GOT3 (cell line): ENCODE measurements at places on chromosomes 7 and 10.

DNA sequence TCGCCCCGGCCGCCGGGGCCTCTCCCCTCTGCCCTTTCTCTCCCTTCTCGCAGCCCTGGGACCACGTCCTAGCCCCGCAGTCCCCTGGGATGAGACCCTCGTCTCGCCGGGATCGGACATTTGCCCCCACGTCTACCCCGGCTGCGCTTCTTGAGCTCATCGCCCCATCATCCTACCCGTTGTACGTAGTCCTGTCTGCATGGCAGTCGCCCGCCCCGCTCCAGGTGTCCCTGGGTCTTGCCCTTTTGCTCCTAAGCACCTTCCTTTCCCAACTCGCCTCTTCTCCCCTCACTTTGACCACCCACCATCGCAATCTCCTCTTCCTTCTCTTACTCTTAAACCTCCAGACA lies 582 bp downstream of the TPST1 start:
- DNase-seq, result no peak

- no peak for DNase-seq
Observed at GRCh38 chr7:80611779-80612178, 26.7 kb upstream of the CD36 start.

- DNase-seq, result no peak
Observed at GRCh38 chr7:44768628-44769371, 20.2 kb downstream of the ZMIZ2 start.

DNA sequence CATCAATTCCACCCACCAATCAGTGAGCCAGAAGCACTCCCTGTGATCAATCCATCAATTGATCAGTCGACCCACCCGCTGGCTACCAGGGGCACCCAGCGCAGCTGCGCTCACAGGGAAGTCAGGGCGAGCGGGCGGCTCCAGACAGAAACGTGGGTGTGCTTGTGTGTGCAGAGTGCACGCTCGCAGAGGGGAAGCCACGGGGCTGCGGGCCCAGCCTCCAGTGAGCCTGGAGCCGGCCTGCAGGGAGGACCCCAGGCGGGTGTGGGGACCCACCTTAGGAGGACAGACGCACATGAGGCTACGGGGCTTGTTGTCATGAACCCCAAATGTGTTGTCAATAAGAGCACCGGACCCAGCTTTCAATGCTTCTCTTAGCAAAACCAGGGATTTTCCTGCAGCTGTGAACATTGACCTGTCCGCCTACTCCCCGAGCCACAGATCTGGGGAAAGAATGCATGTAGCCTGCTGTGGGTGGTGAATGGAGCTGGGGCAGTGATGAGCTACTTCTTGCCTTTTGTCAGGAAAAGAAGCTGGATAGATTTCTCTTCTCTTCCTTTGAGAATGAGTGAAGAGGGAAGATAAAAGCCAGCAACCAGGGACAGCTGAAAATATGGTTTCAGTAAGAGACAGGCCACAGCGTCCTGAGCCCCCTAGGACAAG lies 497.8 kb downstream of the DNAJB6 start:
- no peak for DNase-seq

DNA sequence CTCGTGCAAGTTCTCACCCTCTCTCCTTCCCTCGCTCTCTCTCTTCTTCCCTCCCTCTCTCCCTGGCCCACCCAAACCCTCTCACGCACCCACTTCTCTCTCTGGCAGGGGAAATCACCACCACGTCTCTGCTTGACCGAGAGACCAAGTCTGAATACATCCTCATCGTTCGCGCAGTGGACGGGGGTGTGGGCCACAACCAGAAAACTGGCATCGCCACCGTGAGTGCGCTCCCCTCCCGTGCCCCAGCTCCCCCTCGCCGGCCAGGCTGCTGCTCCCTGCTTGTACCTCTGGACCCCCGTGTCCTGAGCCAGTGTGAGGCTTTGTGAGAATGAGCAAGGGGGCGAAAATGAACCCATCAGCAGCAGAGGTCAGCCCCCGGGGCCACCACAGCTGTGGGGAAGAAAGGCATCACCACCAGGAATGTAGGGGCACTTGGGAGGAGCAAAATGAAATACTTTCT lies 25.5 kb downstream of the C10orf105 start:
- DNase-seq, result no peak

- DNase-seq, result no peak
Observed at GRCh38 chr10:70851597-70852475, 36.1 kb downstream of the SGPL1 start.

GRCh38 chr10:97034301-97034700 lies 151.5 kb downstream of the SLIT1 start:
- no peak for DNase-seq

- DNase-seq, result no peak
Observed at GRCh38 chr7:23264916-23265458, 18.4 kb downstream of the GPNMB start.

DNA sequence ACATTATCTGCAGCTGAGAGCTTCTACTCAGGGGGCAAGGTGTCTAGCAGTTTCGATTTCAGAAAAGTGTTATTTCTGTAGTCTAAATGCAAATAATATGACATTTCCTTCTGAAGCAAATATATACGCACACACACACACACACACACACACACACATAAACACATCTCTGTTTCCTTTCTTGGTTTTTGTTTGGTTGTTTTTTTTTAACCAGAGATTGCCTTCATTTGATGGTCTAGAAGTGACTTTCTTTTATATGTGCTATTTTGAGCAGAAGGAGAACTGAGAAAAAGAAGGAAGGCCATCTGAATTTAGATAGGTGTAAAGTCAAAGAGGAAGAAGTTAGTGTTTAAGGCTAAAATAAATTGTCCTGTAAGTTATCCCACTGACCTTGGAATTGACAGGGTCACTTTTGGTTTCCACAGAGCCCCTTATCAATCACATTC lies 142.2 kb downstream of the TRIL start:
- DNase-seq, result no peak

GRCh38 chr10:59803714-59804113 lies 50.5 kb upstream of the MRLN start:
- no peak for DNase-seq

DNA sequence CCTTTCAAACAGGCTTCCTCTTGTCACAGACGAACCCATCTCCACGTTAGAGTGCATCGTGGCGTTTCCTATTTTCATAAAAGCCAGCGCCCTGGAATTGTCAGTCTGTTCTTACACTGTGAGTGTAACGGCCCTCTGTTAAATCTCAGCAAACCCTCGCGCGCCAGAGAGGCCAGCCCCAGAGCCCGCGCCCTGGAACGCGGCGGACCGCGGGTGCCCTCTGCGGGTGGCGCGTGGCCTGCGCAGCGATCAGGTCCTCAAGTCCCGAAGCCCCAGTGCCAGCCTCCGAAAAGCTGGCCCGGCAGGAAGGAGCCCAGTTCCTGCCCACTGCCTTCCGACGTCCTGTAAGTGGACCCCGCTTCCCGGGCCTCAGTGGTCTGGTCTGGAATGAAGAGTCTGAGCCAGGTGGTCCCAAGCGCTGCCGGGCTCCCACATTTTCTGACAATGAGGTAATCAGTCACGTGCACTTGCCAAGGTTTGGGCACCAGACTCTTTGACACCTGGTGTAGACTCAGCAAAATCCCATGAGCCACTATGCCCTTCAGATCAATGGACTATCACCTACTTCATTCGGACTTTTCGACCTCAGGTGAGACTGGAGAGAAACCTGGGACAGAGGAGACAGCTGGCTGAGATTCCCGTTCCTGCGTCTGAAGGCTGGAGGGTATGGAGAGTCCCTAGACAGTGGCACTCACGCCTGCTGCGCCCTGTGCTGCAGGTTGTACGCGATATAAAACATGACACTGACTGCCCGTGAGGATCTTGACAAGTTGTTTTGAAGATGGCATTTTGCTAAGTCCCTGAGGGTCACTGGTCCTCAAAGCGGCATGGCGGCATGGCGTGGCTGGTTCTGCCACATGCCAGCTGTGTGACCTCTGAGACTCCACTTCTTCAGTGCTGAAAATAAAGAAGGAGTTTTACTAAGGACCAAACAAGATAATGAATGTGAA lies 109.4 kb upstream of the LANCL2 start:
- peak; percentile 65 for DNase-seq

DNA sequence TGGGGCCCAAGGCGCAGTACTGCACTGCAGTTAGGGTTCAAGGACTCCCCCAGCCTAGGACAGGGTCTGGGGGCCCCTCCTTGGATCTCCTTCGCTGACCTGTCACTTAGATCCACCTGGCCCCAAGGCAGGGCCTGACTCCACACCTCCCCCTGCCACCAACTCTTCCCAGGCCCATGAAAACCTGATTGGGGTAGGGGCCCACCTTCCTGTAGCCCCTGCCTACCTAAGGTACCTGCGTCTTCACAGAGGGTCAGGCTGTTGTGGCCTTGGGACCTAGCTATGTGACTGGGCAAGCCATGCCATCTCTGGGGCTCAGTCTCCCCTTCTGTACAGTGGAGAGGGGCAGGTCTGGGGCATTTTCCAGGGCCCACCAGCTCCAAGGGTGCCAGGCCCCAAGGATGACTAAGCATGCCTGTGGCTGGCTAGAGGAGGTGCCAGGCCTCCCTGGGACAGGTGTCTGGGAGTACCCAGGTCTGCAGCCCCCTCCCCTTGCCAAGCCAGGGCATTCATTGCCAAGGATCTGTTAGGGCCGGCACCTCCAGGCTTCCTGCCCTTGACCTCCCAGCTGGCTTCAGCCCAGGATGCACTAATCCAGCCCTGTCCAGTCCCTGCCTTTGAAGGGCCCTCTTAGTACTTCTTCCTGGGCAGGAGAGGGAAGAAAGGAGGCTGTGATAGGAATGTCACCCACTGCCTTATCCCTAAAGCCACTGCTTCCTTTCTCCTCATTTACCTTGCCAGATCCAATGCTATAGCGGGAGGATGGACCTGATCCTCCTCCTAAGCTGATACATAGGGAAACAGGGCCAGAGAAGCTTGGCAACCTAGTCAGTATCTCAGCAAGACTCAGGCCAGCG lies 1.3 kb downstream of the LIMK1 start:
- no peak for DNase-seq

DNA sequence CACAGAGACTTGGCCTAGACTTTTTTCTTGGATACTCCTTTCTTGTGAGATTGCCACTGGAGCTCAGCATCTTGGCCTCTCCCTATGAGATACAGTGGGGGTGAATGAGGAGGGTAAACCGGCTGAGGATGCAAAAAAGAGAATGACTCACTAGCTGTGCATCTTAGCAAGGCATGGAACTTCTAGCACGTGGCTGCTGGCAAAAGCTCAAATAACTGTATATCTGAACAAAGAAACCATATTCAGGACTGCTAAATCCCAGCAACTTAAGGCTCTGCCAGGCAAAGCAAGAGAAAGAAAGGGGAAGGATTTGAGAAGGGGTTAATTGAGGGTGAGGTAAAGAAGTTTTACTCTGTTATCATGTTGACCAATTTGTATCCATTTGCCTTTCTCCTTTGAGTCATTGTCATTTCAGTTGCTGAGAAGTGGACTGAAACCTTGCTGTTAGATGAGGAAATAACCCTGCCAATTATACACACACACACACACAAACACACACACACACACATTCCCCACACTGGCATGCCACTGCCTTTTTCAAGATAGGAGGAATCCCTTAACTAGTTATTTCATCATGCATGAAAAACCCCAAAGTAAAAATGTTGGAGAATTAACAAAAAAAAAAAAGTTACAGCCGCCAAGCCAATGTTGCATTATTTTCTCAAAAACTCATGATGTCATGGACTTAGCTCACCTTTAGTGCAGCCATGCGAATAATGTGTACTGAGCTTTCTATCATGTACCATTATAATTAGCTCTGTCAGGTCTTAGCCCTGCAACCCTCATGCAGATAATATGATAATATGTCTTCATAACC lies 997.3 kb downstream of the LRMDA start:
- no peak for DNase-seq

GRCh38 chr10:124381011-124381611 lies 37.6 kb downstream of the OAT start:
- DNase-seq, result no peak

DNA sequence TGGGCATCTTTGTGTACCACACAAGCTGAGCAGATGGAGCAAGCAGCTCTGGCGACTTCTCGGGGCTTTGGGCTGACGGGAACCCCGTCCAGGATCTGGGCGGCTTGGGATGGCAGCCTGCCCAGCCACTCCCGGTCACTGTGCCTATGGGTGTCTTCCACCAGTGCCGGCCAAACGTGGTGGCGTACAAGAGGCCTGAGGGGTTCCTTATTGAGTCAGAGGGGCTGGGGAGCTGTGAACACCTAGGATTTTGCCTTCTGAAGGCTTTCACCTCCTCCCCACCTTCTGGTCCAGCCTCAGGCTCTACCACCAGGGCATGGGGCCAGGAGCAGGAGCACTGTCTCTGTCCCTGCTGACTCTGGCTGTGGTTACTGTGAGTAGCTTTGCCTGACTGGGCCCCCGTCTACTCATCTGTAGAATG lies 71.8 kb upstream of the PPIF start:
- DNase-seq, result no peak

DNA sequence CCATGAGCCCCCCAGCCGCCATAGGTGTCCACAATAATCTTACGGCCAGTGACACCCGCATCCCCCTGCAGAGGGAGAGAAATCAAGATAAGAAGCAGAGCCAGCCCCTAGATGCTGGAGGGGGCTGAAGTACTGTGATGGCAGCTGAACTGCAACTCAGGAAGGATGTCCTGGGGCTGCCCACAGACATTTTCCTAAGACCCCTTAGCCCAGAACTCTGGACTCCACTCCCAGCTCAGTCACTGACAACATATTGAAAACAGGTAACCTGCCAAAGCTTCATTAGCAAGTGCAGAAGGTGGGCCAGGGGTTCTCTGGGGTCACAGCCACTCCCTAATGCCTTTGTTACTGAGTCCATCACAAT lies 14.3 kb downstream of the MAT1A start:
- DNase-seq, result no peak

DNA sequence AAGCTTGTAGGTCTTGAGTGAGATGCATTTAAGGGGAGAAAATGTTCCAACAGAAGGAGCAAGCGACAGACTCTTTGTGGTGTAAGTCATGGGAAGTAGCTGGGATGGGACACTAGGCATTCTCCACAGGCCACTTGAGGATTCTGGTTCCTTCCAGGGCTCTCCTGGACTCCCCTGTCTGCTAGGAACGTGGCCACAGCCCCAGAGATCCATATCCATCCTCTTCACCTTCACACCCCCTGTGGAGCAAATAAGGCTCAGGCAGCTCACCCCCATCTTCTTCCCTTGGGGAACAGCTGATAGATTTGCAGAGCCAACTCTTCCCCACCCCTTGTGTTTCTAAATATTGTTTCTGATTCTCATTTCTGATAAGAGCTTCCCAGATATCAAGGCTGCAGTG lies 482.6 kb upstream of the MKI67 start:
- no peak for DNase-seq

GRCh38 chr10:34814223-34814912 lies 728 bp downstream of the PARD3 start:
- DNase-seq, result no peak

- DNase-seq, result peak; percentile 8
Observed at GRCh38 chr7:98826811-98827231, 43.0 kb downstream of the TMEM130 start.

- DNase-seq, result no peak
Observed at GRCh38 chr10:96949039-96949683, 117.1 kb downstream of the LCOR start.

- no peak for DNase-seq
Observed at GRCh38 chr7:142960955-142961512, 1.1 kb downstream of the KEL start.

GRCh38 chr10:108840944-108841343 lies 1082.4 kb downstream of the XPNPEP1 start:
- DNase-seq, result no peak

GRCh38 chr7:92076509-92076908 lies 57.8 kb downstream of the CYP51A1 start:
- no peak for DNase-seq
